Activated T-helper 1 cell treated with Interleukin-2 at 50 U/mL for 16 hours (primary cell): ENCODE measurements at places on chromosomes 5 and 9.

DNA sequence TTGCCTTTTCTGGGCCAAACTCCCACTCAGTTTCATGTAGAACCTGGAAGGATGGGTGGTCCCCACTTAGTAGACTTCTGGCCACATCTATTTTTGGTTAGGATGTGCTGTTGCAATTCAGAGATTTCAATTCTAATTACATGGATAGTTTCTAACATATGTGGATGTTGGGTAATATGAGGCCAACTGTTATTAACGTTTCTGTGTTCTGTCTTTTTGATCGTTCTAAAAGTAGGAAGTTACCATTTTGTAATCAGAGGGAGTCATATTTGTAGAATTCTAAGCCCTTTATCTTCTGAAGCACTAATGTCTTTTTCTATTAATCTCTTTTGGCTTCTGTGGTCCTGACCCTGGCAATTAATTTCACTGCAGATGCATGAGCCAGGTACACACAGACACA is 141.6 kb upstream of the SPEF2 start:
- DNase-seq = no peak

DNA sequence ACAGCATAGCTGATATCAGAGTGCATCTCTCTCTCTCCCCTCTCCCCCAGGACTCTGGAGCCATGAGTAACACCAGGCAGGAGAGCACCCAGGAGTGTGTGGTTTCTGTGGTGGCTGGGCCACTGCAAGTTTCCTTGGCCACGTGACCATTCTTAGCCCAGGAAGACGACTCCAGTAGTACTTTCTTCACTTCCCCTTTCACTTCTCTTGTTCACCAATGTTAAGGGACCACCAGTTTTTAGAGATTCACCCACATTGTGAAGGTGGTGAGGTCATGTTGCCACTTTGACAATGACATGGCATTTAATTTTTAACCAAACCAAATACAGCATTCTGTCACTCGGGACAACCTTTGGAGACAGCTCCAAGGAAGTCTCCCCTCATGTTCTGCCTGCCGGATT is 17.9 kb upstream of the DAPK1 start:
- DNase-seq = no peak

- DNase-seq = no peak
Measured at GRCh38 chr9:16386827-16387077, 483.7 kb downstream of the BNC2 start.

- no peak for DNase-seq
Measured at GRCh38 chr5:94218374-94218773, 400.0 kb downstream of the KIAA0825 start.

- no peak for DNase-seq
Measured at GRCh38 chr5:172733131-172733973, 37.6 kb downstream of the DUSP1 start.
